ENCODE measurements at places on chromosomes 2 and 18. TPM values are rescaled to one million over a fixed set of nuclear protein-coding genes. Genes with fewer than 3 reads are reported as not detected.
A peak's percentile ranks its signal among the peaks of the same experiment; 100 is the strongest.

The DYTN gene
- total RNA-seq: not detected

The NMUR1 gene
- total RNA-seq: 1.0 TPM

The SIX3 gene
- not detected for total RNA-seq

The PAX8 gene
- total RNA-seq: not detected

The ALPP gene
- total RNA-seq: 0.45 TPM

The RAB12 gene
- total RNA-seq: 93.1 TPM

The SPDYA gene
- 0.28 TPM for total RNA-seq

The TIMM21 gene
- 63.1 TPM for total RNA-seq

The TMEM200C gene
- 3.9 TPM for total RNA-seq

DNA sequence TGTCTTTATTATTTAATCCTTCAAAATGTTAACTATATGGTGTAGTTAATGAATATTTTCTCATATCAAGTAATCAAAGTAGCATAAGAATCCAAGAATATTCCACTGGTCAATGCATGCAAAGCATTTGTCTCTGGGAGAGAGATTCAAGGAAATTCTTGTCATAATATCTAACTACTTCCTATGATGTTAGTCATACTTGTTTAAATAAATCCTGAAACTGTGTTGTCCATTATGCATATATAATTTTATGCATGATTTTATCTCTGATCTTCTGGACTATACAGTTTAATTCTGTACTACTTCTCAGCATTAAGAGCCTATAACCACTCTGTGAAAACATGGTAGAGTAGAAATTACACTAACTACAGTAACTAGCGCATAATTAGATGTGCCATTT lies 388.3 kb downstream of the NR4A2 start:
- 0 out of 2 replicates have a peak, but pooled peaks cover under 1% of the 10 kb centered on the region for H3K27me3 ChIP-seq
- no peaks in the 10 kb centered on the region for H3K36me3 ChIP-seq
- H3K4me1 ChIP-seq: no peaks in the 10 kb centered on the region
- no peak for DNase-seq

GRCh38 chr2:43361286-43361685 lies 134.9 kb upstream of the ZFP36L2 start:
- no peak overlapping the region for H3K4me3 ChIP-seq
- peaks cover 11% of the 10 kb centered on the region for H3K4me1 ChIP-seq
- H3K27me3 ChIP-seq: no peaks in the 10 kb centered on the region
- H3K27ac ChIP-seq: no peak overlapping the region
- no peak for DNase-seq
- no peaks in the 10 kb centered on the region for H3K36me3 ChIP-seq

DNA sequence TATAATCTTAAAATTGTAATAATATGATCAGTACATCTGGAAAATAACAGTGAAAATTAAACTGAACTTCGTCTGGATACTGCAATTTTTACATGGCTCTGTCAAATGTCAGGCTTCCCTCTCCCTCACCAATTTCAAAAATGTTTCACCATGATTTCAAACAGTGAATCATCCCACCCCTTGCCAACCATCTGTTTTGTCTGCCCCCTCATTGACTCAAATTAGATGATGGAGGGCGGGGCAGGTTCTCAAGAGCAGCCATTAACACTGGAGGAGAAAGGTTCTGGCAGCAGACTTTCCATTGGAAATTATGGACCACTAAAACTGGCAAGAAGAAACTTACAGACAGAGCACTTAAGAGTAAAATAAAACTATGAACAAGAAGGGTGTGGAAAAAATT lies 1195.7 kb upstream of the ZEB2 start:
- no peaks in the 10 kb centered on the region for H3K27me3 ChIP-seq
- H3K4me1 ChIP-seq: no peaks in the 10 kb centered on the region
- H3K27ac ChIP-seq: no peak overlapping the region
- H3K36me3 ChIP-seq: no peaks in the 10 kb centered on the region

DNA sequence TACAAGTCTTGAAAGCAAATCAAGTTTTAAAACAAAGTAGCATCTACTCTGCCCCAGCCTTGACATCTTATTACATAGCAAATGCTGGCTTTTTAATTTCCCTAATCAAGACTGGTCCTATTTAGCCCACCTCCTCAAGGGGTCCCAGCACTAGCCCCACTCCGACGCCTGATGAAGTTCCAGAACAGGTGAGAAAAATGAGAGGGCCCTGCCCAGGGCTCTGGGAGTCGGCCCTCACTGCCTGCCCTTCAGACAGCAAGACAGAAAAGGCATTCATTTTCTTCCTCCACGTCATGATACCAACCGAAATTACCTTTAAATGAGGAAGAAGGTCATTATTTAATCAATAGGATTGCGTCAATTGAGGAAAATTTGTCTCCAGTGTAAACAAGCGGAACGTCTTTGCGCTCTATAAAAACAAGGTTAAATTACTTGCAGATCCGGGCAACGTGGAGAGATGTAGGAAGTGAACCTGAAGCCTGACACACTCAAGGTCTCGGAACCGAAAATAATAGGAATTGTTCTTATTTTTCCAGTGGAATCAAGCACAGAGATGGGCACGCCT lies 170.6 kb upstream of the PKDCC start:
- H3K27ac ChIP-seq: no peak overlapping the region
- peaks cover 39% of the 10 kb centered on the region for H3K4me1 ChIP-seq
- H3K36me3 ChIP-seq: no peaks in the 10 kb centered on the region
- H3K4me3 ChIP-seq: no peak overlapping the region
- no peak for DNase-seq

DNA sequence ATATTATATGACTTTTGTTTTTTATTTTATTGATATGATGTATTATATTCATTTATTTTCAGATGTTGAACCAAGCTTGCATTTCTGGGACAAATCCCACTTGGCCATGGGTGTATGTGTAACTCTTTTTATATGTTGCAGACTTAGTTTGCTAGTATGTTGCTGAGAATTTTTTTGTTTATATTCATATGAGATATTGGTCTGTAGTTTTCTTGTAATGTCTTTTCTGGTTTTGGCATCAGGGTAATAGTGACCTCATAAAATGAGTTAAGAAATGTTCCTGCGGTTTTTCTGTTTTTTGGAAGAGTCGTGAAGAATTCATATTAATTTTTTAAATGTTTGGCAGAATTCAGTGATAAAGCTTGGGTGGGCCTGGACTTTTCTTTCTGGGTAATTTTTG lies 88.7 kb downstream of the ASB1 start:
- no peak overlapping the region for H3K4me3 ChIP-seq
- no peaks in the 10 kb centered on the region for H3K36me3 ChIP-seq
- H3K27ac ChIP-seq: no peak overlapping the region
- H3K27me3 ChIP-seq: no peaks in the 10 kb centered on the region
- DNase-seq: no peak
- no peaks in the 10 kb centered on the region for H3K4me1 ChIP-seq

GRCh38 chr2:135743860-135744259 lies 2.2 kb downstream of the UBXN4 start:
- peaks cover 43% of the 10 kb centered on the region for H3K36me3 ChIP-seq
- H3K27ac ChIP-seq: no peak overlapping the region
- H3K27me3 ChIP-seq: no peaks in the 10 kb centered on the region

GRCh38 chr18:73980289-73980979 lies 167.2 kb downstream of the FBXO15 start:
- no peak for DNase-seq
- H3K4me3 ChIP-seq: no peak overlapping the region
- no peak overlapping the region for H3K27ac ChIP-seq
- no peaks in the 10 kb centered on the region for H3K36me3 ChIP-seq
- H3K4me1 ChIP-seq: no peaks in the 10 kb centered on the region

DNA sequence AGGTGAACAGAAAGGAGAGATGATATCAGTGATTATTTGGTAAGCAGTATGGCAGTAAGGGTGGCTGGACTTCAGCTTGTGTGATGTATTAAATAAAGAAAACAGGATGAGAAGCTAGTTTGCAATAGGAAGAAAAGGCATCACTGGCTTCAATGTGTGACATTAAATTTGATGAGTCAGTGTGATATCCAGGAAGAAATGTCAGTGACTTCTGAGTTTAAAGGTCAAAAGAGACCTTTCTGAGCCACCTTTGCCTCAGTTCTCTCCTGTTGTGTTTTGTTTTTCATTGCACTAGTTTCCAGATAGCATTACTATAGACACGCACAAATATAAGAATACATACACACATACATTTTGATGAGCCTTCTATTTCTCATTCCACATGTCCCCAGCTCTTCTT lies 105.6 kb downstream of the PIGN start:
- H3K4me3 ChIP-seq: no peak overlapping the region
- DNase-seq: no peak
- no peak overlapping the region for H3K27ac ChIP-seq
- H3K36me3 ChIP-seq: no peaks in the 10 kb centered on the region

- no peak for DNase-seq
- H3K36me3 ChIP-seq: peaks cover 65% of the 10 kb centered on the region
- H3K27ac ChIP-seq: peak overlapping the region; percentile 50
- no peak overlapping the region for H3K4me3 ChIP-seq
- H3K4me1 ChIP-seq: peaks cover 18% of the 10 kb centered on the region
- H3K27me3 ChIP-seq: no peaks in the 10 kb centered on the region
Measured at GRCh38 chr18:55265984-55266383, 306.7 kb upstream of the CCDC68 start.

DNA sequence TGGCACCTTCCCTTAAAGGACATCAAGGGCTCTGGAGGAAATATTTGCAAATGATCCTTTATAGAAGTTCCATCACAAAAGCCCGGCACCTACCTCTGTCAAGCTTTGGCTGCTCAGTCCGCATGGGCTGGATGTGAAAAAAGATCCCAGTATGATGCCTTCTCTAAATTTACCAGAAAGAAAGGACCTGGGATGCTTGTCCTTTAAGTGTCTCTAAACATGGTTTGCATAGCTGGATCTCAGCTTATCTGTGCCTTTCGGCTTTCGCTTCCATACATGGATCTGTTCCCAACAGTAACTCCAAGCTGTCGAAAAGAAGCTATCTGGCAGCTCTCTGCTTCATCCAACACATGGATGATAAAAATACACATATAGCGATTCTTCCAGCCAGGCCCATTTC lies 60.4 kb upstream of the SLC8A1 start:
- DNase-seq: no peak
- no peak overlapping the region for H3K27ac ChIP-seq
- H3K4me3 ChIP-seq: no peak overlapping the region
- no peaks in the 10 kb centered on the region for H3K36me3 ChIP-seq
- H3K4me1 ChIP-seq: no peaks in the 10 kb centered on the region

DNA sequence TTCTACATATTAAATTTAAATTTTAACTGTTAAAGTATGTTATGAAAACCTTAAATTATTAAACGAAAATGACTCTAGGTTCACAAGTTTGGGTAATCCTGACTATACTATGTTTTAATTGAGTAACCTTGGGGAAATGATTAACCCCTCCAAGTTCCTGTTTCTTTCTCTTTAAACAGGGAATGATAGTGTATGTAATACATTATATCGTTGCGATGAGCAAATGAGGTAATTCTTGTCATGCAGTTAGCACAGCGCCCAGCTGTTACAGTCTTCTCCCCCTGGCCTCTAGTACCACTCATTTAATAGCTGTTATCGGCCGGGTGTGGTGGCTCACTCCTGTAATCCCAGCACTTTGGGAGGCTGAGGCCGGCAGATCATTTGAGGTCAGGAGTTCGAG lies 80.4 kb downstream of the MTA3 start:
- no peak for DNase-seq
- H3K36me3 ChIP-seq: peaks cover 26% of the 10 kb centered on the region
- H3K4me1 ChIP-seq: peaks cover 12% of the 10 kb centered on the region
- no peaks in the 10 kb centered on the region for H3K27me3 ChIP-seq

DNA sequence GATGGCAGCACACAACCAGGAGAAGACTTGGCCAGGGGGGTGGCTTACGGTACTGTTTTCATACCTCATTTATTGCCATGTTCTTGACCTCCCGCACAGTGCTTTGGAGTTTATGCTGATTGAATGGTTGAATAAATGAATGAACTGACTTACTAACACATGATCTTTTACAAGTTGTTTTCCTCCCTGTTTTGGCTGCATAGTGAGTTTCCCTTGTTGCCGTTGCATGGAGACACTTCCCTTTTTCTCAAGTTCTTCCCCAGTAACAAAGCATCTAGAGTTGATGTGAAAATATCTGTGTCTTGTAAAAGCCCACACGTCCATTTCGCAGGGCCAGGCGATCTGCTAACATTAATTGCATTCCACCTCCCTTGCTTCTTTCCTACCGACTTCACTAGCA lies 35.7 kb upstream of the RAB1A start:
- H3K4me3 ChIP-seq: no peak overlapping the region
- H3K36me3 ChIP-seq: no peaks in the 10 kb centered on the region
- DNase-seq: no peak
- H3K27ac ChIP-seq: no peak overlapping the region

DNA sequence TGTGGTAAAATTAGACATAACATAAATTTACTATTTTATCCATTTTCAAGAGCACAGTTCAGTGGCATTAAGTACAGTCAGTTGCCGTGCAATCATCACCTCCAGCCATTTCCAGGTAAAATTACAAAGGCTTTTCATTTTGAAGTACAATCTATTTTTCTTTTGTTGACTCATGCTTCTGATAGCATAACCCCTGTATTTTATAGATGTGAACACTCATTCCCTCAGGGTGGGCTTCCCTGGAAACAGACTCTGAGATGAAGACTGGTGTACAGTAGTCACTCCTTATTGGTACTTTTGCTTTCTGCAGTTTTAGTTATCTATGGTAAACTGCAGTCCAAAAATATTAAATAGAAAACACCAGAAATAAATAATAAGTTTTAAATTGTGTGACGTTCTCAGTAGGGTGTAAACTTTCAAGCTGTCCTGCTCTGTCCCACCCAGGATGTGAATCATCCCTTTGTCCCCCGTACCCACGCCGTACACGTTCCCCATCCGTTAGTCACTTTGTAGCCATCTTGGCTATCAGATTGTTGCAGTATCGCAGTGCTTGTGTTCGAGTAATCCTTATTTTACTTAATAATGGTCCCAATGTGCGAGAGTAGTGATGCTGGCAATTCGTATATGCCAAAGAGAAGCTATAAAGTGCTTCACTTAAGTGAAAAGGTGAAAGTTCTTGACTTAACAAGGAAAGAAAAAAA lies 41.1 kb upstream of the NAB1 start:
- peak; percentile 72 for DNase-seq
- H3K36me3 ChIP-seq: no peaks in the 10 kb centered on the region
- H3K27me3 ChIP-seq: no peaks in the 10 kb centered on the region
- H3K4me3 ChIP-seq: peak overlapping the region; percentile 4
- H3K4me1 ChIP-seq: peaks cover 22% of the 10 kb centered on the region

GRCh38 chr2:10688921-10689807 lies 611 bp downstream of the NOL10 start:
- no peak for DNase-seq
- no peaks in the 10 kb centered on the region for H3K27me3 ChIP-seq
- H3K27ac ChIP-seq: peak overlapping the region; percentile 89
- H3K36me3 ChIP-seq: peaks cover 19% of the 10 kb centered on the region
- H3K4me3 ChIP-seq: peak overlapping the region; percentile 89

DNA sequence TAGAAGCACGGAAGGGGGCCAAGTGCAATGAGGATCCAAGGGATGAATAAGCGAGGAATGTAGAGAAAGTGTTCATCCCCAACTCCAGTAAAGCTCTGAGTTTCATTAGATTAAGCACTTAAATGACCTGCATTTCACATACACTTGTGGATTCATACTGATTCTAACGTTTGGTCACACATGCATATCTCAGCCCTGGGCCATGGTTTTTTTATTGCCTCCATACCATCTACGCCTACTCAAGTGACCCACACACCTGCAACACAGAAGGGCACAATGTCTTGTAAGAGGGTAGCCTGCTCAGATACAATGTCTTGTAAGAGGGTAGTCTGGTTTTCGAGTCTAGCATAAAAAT lies 566 bp upstream of the MRPS5 start:
- no peaks in the 10 kb centered on the region for H3K27me3 ChIP-seq
- H3K27ac ChIP-seq: no peak overlapping the region
- H3K4me1 ChIP-seq: peaks cover 8% of the 10 kb centered on the region
- H3K4me3 ChIP-seq: peak overlapping the region; percentile 97

GRCh38 chr2:234491897-234492296 lies 5.0 kb downstream of the ARL4C start:
- H3K4me1 ChIP-seq: peaks cover 21% of the 10 kb centered on the region
- H3K36me3 ChIP-seq: peaks cover 7% of the 10 kb centered on the region
- H3K27ac ChIP-seq: no peak overlapping the region
- no peak for DNase-seq
- no peaks in the 10 kb centered on the region for H3K27me3 ChIP-seq
